Stimulated activated CD4-positive, alpha-beta T cell treated with anti-CD3 and anti-CD28 coated beads, TNF-alpha, amount 100 ng/mL, for 4 hours (primary cell): ENCODE measurements at places on chromosomes 11 and 22.

DNA sequence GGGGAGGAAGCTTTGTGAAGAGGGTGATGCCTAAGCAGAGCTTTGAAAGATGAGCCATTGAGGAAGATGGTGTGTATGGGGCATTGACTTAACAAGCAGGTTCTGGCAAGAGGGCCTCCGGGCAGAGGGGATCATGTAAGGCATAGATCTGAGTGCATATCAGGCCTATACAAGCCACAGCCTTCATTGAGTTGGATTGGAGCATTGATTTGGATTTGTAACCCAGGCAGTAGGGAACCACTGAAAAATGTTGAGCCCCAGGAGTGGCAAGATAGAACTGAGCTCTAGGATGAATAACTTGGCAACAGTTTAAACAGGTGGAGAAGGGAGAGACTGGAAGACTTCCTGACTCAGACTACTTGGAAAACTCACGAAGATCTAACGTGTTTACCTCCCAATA, 21.4 kb downstream of the PANX1 start:
- no peak for DNase-seq

DNA sequence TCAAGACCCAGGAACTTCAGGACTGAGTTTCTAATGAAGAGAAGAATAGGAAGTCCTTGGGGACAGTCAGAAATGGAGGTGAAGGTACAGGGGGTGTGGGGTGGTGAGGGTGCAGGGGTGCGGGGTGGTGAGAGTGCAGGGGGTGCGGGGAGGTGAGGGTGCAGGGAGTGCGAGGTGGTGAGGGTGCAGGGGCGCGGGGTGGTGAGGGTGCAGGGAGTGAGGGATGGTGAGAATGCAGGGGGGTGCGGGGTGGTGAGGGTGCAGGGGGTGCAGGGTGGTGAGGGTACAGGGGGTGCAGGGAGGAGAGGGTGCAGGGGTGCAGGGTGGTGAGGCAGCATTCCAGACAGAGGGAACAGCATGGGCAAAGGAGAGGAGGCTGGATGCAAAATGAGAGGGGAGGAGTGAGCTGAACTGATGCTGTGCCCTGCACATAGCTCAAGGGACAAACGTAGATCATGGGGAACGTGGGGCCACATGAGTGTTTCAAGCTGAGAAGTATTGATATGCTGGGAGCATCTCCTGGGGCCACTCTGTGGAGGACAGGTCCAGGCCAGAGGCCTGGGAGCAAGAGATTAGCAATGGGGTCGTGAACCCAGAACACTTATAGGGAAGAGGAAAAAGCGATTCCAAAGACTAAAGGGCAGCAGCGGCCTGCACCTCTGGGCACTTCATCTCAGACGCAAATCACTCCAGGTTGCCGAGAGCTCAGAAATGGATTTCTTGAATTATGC, 23.7 kb upstream of the DAGLA start:
- no peak for DNase-seq

GRCh38 chr11:78190871-78191538, 2.3 kb downstream of the USP35 start:
- no peak for DNase-seq

GRCh38 chr22:38030311-38031133, 26.7 kb upstream of the PICK1 start:
- no peak for DNase-seq

DNA sequence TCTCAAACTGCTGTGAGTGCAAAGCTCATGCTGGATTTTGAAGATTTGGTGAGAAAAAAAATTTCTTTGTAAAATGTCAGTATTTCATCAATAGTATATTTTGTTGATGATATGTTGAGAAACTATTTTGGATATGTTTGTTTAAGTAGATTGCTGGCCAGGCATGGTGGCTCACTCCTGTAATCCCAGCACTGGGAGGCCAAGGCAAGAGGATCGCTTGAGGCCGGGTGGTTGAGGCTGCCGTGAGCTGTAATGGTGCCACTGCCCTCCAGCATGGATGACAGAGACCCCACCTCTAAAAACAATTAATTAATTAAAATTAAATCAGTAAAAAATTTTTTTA, 6.9 kb upstream of the IFITM3 start:
- no peak for DNase-seq

GRCh38 chr22:39940757-39941305, 19.4 kb upstream of the TMA7B start:
- DNase-seq: no peak

DNA sequence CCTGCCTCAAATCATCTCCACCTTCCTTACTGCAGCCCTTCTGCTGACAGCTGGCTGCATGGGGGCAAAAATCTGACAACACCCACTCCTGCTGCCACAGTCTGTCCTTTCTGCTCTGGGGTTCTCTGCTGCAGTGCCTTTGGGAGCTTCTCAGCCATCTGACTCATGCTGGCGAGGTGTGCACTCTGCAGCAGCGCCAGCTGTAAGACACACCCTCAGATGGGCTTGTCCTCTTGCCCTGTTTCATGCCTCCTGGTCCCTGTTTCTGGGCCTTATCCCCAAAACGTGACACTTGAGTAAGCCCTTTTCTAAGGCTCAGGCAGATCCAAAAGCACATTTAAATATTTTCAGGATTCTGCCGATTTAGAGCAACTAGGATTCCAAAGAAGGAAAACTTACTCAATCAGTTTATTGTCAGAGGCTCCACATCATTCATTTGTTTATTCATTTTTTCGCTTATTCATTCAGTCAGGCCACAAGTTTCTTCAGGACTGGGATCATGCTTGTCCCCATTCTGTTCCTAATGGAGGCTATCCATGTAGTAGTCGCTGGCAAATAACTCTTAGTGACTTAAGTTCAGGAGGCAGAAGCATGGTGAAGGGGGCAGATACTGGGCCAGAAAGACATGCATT, 60.2 kb downstream of the SMIM38 start:
- DNase-seq: no peak

GRCh38 chr11:109197656-109198055, 224.3 kb upstream of the C11orf87 start:
- DNase-seq: no peak

DNA sequence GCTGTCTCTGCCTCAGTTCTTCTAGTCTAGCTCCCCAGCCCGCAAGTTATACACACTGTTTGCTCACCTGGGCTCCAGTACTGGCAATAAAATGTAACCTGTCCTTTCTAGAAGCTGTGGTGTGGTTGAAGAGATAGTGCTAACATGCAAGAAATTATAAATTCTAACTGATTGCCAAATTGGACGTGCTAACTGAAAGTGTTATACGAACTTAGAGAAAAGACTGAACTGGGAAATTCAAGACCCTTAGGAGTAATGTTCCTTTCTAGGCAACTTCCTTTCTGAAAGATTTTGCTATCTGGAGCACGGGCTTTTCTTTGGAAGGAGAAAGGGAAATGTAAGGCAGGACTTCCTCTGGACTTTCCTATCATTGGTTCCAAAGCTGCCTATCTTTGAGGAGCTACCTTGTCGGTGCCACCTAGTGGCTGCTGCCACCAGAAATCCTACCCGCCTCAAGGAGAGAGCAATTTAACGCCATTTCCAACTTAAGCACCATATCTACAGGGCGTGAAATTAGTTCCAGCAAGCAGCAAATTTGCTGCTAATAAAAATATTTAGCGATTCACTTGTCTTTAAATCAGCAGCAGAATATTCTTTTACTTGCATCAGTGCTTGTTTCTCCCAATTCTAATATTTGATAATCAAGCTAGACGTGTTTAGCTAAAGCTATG, 12.7 kb upstream of the TMEM218 start:
- DNase-seq: no peak

DNA sequence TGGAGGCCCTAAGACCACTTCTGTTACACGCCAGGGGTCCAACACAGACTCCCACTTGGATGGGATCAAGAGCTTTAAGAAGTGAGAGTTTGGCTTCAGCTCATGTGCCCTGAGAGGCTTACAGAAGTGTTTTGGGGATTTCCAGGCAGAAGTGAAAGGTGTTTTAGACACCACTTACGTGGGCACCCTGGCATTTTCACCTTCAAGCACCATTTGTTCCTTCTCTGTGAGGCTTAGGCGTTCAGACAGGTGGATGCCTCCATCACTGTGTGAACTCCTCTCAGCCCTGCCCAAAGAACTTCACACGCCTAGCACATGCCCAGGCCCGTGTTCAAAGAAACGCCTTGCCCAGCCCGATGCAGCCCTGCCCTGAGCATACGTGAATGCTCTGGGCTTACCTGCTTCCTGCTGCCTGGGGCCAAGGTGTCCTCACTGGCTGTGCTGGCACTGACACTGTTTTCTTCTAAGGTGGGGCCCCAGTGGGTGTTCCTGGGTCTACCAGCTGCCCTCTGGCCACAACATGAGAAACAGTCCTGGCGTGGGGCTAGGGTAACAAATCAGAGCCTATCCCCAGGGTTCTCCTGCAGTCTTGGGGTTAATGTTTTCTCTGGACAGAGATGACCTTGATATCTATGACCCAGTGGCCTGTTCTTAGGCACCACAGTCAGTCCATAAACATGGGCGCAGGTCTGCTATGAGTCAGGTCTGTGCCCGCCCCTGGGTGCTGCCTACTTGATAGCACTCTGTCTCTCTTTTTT, 34.0 kb downstream of the AMPD3 start:
- DNase-seq: no peak

DNA sequence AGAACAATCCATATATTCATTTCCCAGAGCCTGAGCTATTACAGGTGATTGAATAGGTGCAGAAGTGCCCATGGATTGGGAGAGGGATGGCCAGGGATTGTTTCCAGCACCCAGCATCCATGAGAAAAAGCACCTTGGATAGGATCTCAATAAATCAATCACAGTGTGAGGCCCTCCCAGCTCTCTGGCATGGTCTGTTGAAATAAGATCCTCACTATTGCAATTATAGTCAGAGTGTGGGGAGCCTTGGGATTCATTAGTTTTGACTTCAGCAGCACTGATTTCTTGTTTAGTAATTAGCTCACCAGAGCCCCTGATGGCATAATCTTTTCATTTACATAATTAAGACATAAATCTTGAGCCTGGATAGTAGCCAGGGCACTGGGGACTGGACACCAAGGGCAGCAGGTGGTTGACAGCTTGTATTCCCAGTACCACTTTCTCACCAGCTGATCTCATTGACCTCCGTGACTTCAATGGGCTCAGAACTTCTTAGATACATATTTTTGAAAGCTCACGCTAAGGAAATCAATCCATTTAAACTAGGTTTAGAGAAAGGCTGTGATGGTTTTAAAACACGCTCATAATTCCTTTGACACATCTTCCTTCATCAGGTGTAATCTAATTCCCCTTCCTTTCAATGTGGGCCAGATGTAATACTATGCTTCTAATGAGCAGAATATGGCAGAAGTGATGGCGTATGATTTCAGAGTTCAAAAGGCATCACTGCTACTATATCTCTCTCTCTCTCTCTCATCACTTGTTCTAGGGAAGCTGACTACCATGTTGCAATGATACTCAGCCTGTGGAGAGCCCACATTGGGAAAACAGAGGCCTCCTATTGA, 22.1 kb upstream of the DRD2 start:
- DNase-seq: no peak

- DNase-seq: no peak
These were observed 15.4 kb downstream of the LRP5 start for GRCh38 chr11:68327586-68328370.

GRCh38 chr11:35968386-35969088, 24.7 kb downstream of the LDLRAD3 start:
- DNase-seq: no peak

- peak; percentile 9 for DNase-seq
These were observed 753 bp upstream of the PPARA start for GRCh38 chr22:46149512-46150033.

DNA sequence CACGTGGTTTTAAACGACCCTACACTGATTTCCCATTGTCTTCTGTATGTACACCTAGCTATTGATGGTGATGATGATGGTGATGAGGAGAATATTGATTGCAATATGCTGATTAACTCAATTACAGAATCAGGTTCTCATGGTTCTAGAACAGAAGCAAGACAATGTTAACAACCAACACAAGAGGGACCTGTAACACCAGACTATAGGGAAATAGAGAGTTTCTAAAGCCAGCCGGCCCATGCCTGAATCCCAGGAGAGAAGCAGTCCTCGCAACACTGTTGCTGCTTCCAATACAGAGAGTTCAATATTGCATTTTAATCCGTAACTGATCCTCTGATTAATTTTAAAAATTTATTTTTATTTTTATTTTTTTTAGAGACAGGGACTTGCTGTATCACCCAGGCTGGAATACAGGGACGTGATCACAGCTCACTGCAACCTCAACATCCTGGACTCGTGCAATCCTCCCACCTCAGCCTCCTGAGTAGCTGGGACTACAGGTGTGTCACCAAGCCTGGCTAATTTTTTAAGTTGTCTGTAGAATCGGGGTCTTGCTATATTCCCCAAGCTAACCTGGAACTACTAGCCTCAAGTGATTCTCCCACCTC, 22.2 kb upstream of the UBASH3B start:
- no peak for DNase-seq

- DNase-seq: no peak
These were observed 6.3 kb upstream of the ARHGAP8 start for GRCh38 chr22:44745853-44746789.

- no peak for DNase-seq
These were observed 25.2 kb upstream of the VPREB1 start for GRCh38 chr22:22219140-22219996.

DNA sequence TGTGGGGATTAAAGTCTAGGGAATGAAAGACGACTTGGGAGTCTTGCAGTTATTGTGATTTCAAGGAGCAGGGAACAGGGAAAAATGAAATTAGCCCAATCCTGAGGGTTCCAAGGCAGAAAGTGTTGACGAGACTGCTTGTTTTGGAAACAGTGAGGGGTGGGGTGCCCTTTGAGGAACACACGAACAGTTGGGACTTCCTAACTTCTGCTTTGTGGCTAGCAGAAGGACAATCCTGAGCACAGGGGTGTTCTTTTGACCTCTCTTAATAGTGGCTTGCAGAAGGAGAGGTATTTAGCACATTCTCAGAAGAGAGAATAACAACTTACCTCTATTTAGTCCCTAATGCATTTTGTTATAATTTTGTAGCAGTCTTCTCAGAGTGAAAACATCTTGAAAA, 545.9 kb upstream of the ARHGAP42 start:
- DNase-seq: no peak

- no peak for DNase-seq
These were observed 1024.1 kb upstream of the CCDC90B start for GRCh38 chr11:84310268-84310667.

- DNase-seq: peak; percentile 58
These were observed 902 bp downstream of the RASGRP2 start for GRCh38 chr11:64742889-64743590.

DNA sequence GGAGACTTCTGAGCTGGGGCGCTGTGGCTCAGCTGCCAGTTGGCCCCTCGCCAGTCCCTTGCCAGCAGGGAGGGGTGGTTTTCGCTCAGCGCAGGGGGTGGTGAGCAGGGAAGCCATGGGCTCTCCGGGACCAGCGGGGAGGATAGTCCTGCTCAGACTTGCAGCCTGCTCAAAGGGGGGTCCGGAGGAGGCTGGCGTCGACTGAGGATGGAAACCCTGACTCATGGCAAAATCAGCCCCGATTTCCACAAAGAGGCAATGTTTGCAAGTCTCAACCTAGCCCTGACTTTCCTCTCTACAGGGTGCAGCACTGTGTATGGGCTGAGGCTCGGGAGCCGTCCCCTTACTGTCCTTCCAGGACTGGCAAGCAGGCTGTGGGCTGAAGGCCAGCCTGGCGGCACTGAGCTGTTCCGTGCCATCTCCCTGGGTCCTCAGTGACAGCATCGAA, 35.1 kb downstream of the FBLN1 start:
- no peak for DNase-seq
